H4 (cell line): ENCODE measurements at places on chromosomes 3 and 15. TPM values are rescaled to one million over a fixed set of nuclear protein-coding genes. Genes with fewer than 3 reads are reported as not detected.

The PLIN1 gene
- total RNA-seq, result 0.04 and 0.19 TPM in 2 replicates

- no peak for DNase-seq
Measured at GRCh38 chr3:23239211-23240068, 36.3 kb downstream of the UBE2E2 start.

DNA sequence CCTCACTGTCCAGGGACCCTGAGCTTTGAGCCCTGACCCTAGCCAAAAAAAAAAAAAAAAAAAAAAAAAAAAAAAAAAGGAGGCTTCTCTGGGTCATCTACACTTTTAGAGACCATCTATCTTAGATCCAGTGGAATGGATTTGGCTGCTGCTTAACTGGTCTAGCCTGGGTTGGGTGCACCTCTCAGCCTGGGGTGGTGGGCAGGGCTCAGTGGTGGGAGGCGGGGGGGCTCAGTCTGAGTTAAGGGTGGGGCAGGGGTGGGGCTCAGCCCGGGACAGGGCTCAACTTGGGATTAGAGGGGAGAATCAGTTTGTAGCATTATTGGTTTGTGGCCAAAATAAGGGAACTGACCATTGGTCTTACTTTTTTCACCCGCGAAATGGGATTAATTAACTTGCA is 139.2 kb downstream of the TPRA1 start:
- DNase-seq, result no peak

DNA sequence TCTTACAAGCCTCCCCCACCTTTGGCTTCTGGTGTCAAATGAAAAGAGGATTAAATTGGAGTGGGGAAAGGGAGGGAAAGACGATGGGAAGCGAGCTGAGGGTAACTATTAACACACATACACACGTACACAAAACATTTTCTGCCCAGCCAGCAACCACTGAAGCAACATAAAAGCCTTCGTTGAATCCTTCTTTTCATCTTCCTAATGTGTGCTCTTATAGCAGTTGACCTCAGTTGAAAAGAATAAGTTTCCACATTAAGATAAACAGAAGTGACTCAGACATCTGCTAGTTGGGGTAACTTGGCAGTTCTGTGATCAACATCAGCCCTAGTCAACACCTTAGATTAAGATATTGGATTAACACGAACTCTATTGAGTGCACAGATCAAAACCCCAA is 558.5 kb downstream of the MECOM start:
- DNase-seq, result peak; percentile 83

DNA sequence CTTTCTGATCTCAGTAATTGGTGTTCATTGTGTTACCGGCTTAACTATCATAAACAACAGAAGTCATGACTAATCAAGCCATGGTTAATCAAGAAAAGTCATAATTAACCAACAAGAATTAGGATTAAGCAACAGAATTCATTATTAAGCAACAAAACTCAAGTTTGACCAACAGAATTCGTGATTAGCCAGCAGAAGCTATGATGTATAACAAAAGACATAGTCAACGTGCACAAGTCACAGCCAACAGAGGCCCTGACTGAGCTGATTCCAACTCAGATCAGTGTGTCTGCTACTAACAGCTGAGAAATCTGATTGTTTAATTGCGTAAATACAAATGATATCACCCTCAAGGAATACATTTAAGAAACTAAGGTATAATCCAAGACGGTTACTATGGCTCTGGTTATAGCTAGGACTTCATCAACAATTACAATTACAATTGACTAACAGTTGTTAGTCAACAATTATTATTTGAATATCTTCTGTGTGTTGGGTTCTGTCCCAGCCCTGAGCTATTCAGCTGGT is 67.7 kb downstream of the RARB start:
- DNase-seq, result no peak
